HepG2 (cell line): ENCODE measurements at places on chromosomes 6 and 20. TPM values are rescaled to one million over a fixed set of nuclear protein-coding genes. Genes with fewer than 3 reads are reported as not detected.

GRCh38 chr6:149948011-149948410 is 6.2 kb downstream of the ULBP2 start:
- no peaks in the 10 kb centered on the region for H3K36me3 ChIP-seq
- no peak overlapping the region for H3K4me3 ChIP-seq
- H3K27me3 ChIP-seq, result peaks cover 5% of the 10 kb centered on the region
- H3K4me1 ChIP-seq, result peaks cover 10% of the 10 kb centered on the region

- no peak for DNase-seq
- no peaks in the 10 kb centered on the region for H3K4me1 ChIP-seq
- no peak overlapping the region for H3K4me3 ChIP-seq
- no peaks in the 10 kb centered on the region for H3K36me3 ChIP-seq
Measured at GRCh38 chr6:44558832-44559251, 171.3 kb downstream of the CDC5L start.

- H3K4me1 ChIP-seq, result no peaks in the 10 kb centered on the region
- no peak for DNase-seq
- no peaks in the 10 kb centered on the region for H3K27me3 ChIP-seq
- H3K4me3 ChIP-seq, result no peak overlapping the region
- H3K27ac ChIP-seq, result no peak overlapping the region
Measured at GRCh38 chr6:96381246-96381645, 140.4 kb upstream of the UFL1 start.

- no peak overlapping the region for H3K27ac ChIP-seq
- no peak overlapping the region for H3K4me3 ChIP-seq
- DNase-seq, result no peak
- peaks cover 96% of the 10 kb centered on the region for H3K27me3 ChIP-seq
Measured at GRCh38 chr6:166474721-166475565, 92.2 kb upstream of the MPC1 start.

GRCh38 chr20:33645072-33645358 is 17.1 kb upstream of the C20orf144 start:
- peaks cover 2% of the 10 kb centered on the region; the same call in 1 of the 2 replicates for H3K4me1 ChIP-seq
- no peak overlapping the region for H3K27ac ChIP-seq
- no peak for DNase-seq
- H3K27me3 ChIP-seq, result no peaks in the 10 kb centered on the region
- no peak overlapping the region for H3K4me3 ChIP-seq

DNA sequence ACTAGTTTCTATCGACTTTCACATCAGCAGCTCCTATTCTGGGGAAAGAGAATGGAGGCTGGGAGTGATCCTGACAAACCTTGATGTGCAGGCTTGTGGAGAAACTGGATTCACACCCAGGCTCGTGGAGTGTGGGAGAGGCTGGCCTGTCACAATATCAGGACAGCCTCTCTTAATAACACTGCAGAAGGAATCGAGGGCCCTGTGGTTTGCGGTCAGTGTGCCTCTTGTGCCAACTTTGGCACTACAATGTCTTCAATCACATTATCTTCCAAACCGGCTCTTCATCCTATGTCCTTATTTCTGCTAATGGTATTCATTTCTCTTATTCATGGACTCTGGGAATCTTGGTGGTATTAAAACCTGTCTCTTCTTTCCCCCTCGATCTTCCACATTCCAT is 92.7 kb downstream of the PRL start:
- H3K4me1 ChIP-seq, result no peaks in the 10 kb centered on the region
- no peaks in the 10 kb centered on the region for H3K36me3 ChIP-seq
- H3K4me3 ChIP-seq, result no peak overlapping the region
- H3K27me3 ChIP-seq, result no peaks in the 10 kb centered on the region
- no peak for DNase-seq
- no peak overlapping the region for H3K27ac ChIP-seq

DNA sequence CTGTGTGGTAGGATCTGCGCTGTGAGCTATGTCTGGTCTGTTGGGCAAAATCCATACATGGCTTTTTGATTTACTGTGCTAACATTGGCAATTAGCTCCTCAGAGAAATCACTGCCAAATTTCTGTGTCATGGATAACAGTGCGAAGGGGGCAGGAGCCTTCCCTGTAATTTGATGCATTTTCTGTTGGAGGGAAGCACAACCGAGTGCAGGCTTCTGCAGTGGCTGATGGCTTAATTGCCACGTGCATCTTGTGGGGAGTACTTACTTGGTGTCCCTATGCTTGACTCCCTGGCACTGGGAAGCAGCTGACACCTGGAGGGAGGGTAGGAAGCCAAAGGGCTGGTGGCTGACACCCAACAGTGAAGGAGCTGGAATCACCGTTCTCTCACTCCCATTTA is 99.3 kb upstream of the PROKR2 start:
- H3K4me1 ChIP-seq, result no peaks in the 10 kb centered on the region
- no peak for DNase-seq
- no peak overlapping the region for H3K4me3 ChIP-seq
- H3K27me3 ChIP-seq, result no peaks in the 10 kb centered on the region
- H3K36me3 ChIP-seq, result no peaks in the 10 kb centered on the region

- DNase-seq, result no peak
- H3K4me1 ChIP-seq, result peaks cover 7% of the 10 kb centered on the region; the same call in 1 of the 2 replicates
- peaks cover 4% of the 10 kb centered on the region; the same call in 1 of the 2 replicates for H3K27me3 ChIP-seq
- no peak overlapping the region for H3K27ac ChIP-seq
- H3K36me3 ChIP-seq, result no peaks in the 10 kb centered on the region
- H3K4me3 ChIP-seq, result no peak overlapping the region
Measured at GRCh38 chr20:37251825-37252477, 9.7 kb downstream of the GHRH start.

DNA sequence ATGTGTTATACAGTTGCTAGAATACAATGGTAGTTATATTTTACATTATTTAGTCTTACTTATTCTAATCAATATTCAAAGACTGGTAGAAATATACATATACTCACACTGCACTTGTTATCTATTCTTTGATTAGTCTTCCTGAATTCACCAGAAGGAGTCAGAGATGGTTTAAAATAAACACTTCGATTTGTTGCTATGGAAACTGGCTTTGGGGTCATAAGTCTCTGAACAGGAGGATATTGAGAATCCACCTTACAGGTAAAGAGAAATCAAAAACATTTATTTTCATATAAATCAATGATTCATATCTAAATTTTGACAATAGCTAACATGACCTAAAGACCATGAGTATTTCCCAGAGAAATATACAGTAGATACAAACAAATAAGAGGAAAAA is 41.6 kb downstream of the NUP153 start:
- peaks cover 92% of the 10 kb centered on the region for H3K36me3 ChIP-seq
- H3K4me1 ChIP-seq, result no peaks in the 10 kb centered on the region
- H3K27me3 ChIP-seq, result no peaks in the 10 kb centered on the region
- H3K27ac ChIP-seq, result no peak overlapping the region
- DNase-seq, result no peak

GRCh38 chr20:37933786-37934633 is 31.1 kb downstream of the VSTM2L start:
- no peak overlapping the region for H3K4me3 ChIP-seq
- no peaks in the 10 kb centered on the region for H3K4me1 ChIP-seq
- no peaks in the 10 kb centered on the region for H3K36me3 ChIP-seq

- no peaks in the 10 kb centered on the region for H3K27me3 ChIP-seq
- no peaks in the 10 kb centered on the region for H3K36me3 ChIP-seq
- H3K4me1 ChIP-seq, result peaks cover 47% of the 10 kb centered on the region
- DNase-seq, result no peak
- H3K27ac ChIP-seq, result no peak overlapping the region
Measured at GRCh38 chr6:131778169-131778568, 29.7 kb upstream of the ENPP1 start.

- peaks cover 37% of the 10 kb centered on the region for H3K4me1 ChIP-seq
- peak overlapping the region; percentile 81 for H3K27ac ChIP-seq
- H3K27me3 ChIP-seq, result no peaks in the 10 kb centered on the region; the same call in 2 of the 3 replicates
- H3K36me3 ChIP-seq, result no peaks in the 10 kb centered on the region; the same call in 1 of the 2 replicates
Measured at GRCh38 chr6:53066077-53066417, 843 bp downstream of the FBXO9 start.

DNA sequence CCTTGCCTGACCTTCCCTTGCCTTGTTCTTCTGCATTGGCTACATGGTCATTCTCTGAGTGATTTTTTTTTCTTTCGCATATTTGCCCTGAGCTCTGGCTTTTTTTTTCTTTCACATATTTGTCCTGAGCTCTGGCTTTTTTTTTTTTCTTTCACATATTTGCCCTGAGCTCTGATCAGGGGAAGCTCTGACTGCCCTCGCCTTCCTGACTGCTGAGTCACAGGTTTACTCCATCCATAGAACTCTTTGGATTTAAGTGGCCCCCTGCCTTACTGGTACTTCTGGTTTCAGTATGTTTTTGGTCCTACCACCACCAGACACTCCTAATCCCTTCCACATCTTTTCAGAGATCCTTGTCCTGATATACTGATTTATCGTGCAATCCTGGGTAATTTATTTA is 201.1 kb downstream of the OGFRL1 start:
- no peak overlapping the region for H3K27ac ChIP-seq
- no peaks in the 10 kb centered on the region for H3K4me1 ChIP-seq
- no peaks in the 10 kb centered on the region for H3K36me3 ChIP-seq
- no peaks in the 10 kb centered on the region for H3K27me3 ChIP-seq

GRCh38 chr20:19903168-19903811 is 113.9 kb upstream of the NAA20 start:
- no peaks in the 10 kb centered on the region for H3K27me3 ChIP-seq
- H3K4me3 ChIP-seq, result no peak overlapping the region
- no peaks in the 10 kb centered on the region for H3K36me3 ChIP-seq
- no peak overlapping the region for H3K27ac ChIP-seq

DNA sequence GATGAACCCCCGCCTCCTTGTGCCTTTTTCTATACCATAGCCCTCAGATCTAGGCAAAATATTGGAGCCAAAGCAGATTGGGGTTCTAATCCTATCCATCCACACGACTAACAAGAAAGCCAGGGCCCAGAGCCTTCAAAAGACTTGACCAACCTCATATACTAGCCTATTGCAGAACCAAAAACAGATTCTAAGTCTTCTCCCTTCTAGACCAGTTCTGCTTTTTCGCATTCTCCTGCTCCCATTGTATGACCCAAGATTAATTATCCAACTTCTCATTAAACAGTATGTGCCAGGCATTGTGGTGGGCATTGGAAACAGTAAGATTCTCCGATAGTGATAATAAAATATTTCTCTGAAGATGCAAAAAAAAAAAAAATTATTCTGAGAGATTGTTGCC is 113.7 kb upstream of the JARID2 start:
- H3K27me3 ChIP-seq, result no peaks in the 10 kb centered on the region
- H3K36me3 ChIP-seq, result no peaks in the 10 kb centered on the region
- H3K27ac ChIP-seq, result no peak overlapping the region
- no peak overlapping the region for H3K4me3 ChIP-seq
- no peak for DNase-seq

The TNFRSF6B gene
- not detected in 2 replicates for total RNA-seq

The SLC17A9 gene
- 33.6 and 110 TPM in 2 replicates for total RNA-seq

The ALDH5A1 gene
- 27.6 and 32.5 TPM in 2 replicates for total RNA-seq

The SPATS1 gene
- not detected in 2 replicates for total RNA-seq
